ENCODE measurements at places on chromosomes 2 and 18. TPM values are rescaled to one million over a fixed set of nuclear protein-coding genes. Genes with fewer than 3 reads are reported as not detected.

The ELOA2 gene
- not detected for total RNA-seq

The MC4R gene
- not detected for total RNA-seq

GRCh38 chr2:112809112-112809511 is 24.8 kb upstream of the IL1A start:
- DNase-seq: no peak

The TCF23 gene
- total RNA-seq: not detected

- DNase-seq: no peak
Observed at GRCh38 chr2:32242331-32242730, 22.4 kb downstream of the NLRC4 start.

DNA sequence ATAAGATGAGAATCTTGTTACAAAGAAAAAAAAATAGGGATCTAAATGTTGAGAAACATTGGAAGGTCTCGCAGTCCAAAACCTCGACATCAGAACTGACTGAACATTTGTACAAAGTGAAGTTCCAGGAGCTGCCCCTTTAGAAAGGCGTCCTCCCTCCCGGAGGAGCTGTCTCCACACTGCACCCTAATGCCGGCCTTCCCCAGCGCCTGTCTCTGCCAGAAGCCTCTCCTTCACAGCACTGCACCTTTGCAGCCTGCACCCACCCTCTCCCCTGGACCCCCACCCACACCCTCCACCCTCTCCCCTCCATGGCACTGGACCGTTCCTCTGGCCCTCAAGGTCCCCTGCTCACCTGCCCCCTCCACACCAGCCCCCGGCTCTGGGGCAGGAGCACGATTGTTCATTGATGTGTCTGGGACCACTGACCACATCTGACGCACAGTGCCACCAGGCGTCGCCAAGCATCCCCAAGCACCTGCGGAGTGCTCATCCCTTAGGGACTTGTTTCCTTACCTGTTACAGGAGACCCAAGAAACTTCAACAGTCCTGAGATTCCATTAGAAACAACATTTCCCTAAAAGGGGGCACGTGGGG is 90.3 kb upstream of the SNTG2 start:
- DNase-seq: peak; percentile 36

DNA sequence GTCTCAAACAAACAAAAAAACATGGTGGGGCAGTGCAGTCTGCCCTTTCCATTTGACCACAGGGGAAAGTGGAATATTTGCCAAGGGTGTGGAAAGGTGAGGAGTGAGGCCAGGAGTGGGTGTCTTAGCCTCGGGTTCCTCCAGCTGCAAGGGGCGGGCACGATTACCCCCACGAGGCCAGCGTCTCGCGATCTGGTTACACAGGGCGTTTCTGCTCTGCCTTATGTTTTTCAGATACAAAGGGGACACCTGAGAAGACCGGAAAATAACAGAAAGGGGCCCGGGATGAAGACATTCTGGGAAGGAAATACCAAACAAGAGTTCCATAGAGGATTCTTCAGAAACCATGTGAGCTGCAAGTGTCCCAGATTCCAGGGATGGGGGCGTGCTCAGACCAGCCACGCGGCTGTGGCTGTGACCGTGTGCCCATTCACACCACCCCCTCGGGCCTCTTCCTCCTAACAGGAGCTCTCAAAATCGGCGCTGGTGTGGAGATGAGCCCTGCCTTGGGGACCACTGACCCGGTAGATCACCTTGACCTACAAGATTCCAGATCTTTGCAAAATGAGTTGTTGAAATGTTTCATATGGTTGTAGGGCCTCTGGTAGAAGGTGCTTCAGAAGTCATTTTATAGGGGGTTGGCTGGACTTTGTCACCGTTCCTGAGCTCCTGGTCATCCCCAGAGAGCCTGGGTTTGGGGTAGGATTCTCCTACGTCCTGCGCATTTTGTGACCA is 34.2 kb downstream of the FAM178B start:
- no peak for DNase-seq

The TDRD15 gene
- total RNA-seq: not detected

GRCh38 chr2:172120118-172120517 is 17.4 kb upstream of the DLX2 start:
- DNase-seq: no peak

- DNase-seq: no peak
Observed at GRCh38 chr2:180949896-180950295, 30.5 kb upstream of the UBE2E3 start.

The EDAR gene
- not detected for total RNA-seq

DNA sequence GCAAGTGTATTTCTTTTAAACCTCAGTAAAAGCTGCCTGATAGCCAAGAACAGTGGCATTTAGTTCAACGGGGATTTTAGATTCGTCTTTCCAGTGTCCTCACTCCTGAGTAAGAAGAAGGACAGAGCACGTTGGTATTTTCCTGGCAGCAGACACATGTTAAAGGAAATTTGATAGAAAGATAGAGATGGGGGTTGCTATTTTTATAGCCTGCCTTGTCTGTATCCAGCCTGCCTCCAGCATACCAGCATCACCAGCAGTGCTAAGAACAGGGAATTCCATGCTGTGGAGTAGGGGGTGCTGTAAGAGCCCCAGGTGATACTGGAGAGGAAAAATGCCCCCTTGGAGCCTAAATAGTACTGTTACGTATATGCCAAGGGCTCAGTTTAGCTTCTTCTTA is 1.1 kb upstream of the SMYD1 start:
- DNase-seq: no peak

The SCYGR8 gene
- not detected for total RNA-seq

GRCh38 chr2:5330961-5331360 is 361.2 kb upstream of the SOX11 start:
- no peak for DNase-seq

The DHX57 gene
- total RNA-seq: 20.3 TPM

The CRYGD gene
- total RNA-seq: not detected

DNA sequence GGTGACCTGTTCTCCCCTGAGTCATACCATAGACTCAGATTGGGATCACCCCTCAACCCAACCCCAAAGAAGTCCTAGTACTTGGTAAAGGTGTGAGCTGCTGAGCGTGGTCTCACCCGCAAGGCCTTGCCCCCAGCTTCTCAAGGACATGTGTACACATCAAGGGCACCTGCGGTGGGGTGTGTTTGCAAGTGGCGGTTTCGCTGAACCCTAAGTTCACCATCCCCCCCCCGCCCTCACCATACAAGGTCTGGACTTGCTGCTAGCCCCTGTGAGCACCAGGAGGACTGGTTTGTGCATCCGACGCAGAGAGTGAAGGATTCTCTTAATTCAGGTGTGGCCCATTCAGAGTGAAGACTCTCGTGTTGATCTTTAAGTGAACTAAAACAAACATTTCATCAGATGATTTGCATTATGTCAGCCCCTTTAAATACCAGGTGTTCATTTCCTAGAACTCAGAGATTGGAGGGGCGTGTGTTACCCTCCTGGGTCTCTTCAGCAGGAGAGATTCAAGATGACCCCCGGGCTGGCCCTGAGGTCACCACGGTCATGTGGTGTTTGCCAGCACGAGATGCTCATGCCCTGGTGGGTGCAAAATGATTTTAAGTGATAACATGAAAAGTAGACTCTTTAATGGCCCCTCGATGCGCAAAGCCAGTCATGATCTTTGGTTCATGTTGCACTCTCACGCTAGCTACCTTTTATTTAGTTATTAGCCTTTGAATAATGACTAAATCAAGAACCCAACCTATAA is 27.8 kb downstream of the MTERF4 start:
- no peak for DNase-seq

DNA sequence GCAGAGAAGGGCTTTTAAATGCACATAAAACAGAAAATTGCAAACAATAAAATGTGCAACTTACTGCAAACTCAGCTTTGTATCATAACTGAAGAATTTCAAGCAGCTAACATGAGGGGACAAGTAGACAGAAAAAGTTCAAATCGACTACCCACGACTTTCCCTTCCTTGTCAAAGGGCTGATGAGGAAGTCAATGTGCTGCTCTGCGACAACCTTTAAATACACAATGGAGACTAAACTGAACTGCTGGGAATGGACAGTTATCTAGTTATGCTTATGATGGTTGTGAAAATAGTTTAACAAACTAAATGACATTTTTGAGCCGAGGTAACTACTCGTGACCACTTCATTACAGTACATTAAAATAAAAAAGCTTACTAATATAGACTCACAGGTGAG is 84.1 kb downstream of the INO80D start:
- no peak for DNase-seq

GRCh38 chr2:43223521-43224001 is 2.8 kb downstream of the ZFP36L2 start:
- no peak for DNase-seq

DNA sequence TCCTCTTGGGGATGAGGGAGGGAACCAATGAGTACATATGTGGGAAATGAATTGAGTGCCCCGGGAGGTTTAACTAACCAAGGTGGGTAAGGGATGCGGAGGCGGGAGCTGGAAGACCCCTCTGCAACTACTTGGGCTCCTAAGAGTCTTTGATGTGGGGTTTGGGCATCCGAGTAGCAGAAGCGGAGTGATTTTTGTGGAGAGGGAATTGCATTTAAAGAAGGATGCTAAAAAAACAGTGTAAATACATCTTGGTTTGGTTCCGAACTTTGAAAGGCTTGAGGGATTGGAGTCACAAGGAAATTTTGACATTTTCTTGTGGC is 215.7 kb downstream of the MCFD2 start:
- DNase-seq: no peak

The SERPINB7 gene
- 0.19 TPM for total RNA-seq

DNA sequence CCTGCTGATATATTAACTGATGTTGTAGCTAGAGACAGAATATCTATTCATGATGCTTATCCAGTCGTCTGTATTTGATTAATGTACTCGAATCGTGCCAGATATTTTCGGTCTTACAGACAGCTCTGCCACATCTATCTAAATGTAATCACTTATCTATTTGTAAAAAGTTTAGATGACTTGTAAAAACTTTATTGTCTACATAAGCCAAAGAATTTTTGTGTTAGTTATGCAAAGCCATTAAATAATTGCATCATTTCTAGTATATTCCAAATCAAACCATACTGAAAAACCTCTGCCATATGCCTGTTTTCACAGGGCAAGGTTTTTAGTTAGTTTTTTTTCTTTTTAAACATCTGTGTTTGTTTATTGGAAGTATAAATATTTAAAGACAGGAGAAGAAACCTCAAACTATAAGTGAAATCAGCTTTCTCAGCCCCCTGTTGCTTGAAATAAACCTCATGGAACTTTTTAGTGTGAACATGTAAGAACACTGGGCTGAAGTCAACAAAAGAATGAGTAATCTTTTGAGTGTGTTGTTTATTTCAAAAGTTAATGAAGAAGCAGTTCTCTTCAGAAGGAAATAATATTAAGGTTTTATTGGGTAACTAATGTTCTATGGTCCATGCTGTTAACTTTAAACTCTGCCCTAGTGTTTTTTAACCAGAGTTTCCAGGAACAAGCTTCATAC is 657.6 kb upstream of the SYT4 start:
- no peak for DNase-seq

DNA sequence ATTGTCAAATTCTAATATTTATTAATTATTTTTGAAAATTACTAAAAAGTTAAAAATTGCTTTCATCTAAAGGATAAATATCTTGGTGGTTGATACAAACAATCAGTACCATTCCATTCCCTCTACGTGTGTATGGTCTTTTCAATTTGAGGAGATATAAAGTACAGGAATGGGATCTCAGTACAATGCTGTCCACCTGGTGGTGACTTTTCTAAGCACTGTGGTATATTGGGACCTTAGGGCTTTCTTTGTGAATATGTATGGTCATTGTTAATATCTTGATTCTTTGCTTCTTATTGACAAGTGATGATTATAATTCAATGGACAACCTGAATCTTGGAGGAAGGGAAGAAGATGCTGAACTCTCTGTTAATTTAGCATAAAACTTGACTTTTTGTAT is 83.1 kb downstream of the NBEAL1 start:
- no peak for DNase-seq

- DNase-seq: no peak
Observed at GRCh38 chr2:43356774-43357173, 130.4 kb upstream of the ZFP36L2 start.

- no peak for DNase-seq
Observed at GRCh38 chr2:24842081-24843050, 49.1 kb downstream of the CENPO start.

- DNase-seq: peak; percentile 63
Observed at GRCh38 chr18:32919799-32920198, 147.0 kb upstream of the KLHL14 start.

DNA sequence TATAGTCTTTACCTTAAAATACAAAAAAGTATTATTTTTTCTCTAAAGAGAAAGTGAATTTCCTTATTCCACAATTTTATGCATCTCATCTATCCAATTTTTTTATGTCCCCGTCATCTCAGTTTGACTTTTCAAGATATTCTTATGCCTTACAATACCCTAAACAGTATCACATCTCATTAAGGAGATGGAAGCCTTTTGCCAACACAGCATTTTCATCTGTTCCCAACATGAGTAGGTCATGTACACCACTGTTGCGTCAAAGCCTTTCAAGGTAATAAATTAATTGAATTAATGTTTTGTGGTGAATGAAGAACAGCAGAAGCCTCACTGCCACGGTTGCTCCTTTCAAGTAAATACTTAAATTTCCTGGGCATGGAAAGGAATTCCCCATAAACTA is 299.4 kb downstream of the EPHA4 start:
- no peak for DNase-seq

The OSBPL6 gene
- 2.3 TPM for total RNA-seq

DNA sequence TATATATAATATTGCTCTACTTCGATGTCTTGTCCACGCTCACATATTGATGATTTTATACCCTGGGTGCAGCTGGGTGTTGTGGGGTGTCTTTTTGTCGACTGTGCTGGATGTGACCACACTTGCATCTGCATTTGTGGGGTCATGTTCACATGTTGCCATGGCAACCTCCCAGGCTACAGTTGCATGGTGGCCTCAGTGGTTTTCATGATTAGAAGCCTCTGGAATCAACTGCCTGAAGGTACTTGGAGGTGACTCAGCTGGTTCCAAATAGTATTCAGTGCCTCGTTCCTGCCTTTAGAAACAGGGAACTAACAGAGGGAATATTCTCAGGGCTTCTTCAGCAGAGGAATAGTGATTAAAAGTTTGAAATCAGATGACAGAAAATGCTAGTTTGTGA is 166.3 kb upstream of the NYAP2 start:
- no peak for DNase-seq

The SLC14A1 gene
- not detected for total RNA-seq

The TRIB2 gene
- 6.2 TPM for total RNA-seq

- no peak for DNase-seq
Observed at GRCh38 chr2:101847661-101848339, 144.0 kb upstream of the IL1R2 start.

- no peak for DNase-seq
Observed at GRCh38 chr18:74472312-74472711, 15.2 kb upstream of the DIPK1C start.
